Caki2 (cell line): ENCODE measurements at places on chromosomes 7 and 10. TPM values are rescaled to one million over a fixed set of nuclear protein-coding genes. Genes with fewer than 3 reads are reported as not detected.

DNA sequence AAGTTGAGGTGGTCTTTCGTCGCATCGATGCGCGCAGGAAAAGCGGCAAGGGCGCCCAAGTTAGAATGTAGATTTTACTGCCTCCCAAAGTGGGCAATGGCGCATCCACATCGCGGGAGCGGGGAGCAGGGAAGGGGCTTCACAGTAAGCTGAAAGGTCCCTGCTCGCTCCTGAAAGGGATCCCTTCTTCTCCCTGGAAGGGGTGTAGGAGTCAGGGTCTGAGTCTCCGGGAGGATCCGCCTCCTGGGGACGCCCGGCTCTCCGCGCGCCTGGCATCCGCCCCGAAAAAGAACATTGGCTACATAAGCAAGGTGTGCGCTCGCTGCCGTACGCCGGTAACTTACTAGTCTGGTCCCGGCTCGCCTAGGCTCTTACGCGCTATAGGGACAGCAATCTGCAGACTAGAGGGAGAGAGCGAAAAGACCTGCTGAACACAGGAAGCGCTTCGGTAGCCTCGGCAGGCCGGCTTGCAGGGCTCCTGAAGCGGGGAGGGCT, 804 bp downstream of the UNC5B start:
- peak; percentile 22 for DNase-seq

GRCh38 chr10:3486346-3487065, 298.5 kb downstream of the KLF6 start:
- peak; percentile 93 for DNase-seq

DNA sequence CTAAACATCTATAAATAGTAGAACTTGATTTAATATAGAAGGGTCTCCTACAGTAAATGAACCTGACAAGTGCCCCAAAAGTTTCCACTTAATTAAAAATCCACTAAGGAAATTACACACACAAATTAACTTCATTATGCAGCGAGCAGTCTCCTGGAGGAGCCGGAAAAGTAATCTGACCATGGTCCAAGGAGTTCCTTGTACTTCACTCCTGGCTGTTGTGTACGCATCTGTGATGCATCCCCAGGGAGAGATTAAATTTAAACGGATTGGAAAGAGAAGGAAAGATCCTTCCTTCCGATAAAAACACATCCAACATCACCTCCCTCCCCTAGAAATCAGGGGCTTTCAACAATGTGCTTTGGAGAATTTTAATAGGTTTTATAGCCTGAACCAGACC, 85.5 kb downstream of the PARD3 start:
- no peak for DNase-seq

- no peak for DNase-seq
Observed at GRCh38 chr10:20334559-20334958, 518.3 kb downstream of the PLXDC2 start.

DNA sequence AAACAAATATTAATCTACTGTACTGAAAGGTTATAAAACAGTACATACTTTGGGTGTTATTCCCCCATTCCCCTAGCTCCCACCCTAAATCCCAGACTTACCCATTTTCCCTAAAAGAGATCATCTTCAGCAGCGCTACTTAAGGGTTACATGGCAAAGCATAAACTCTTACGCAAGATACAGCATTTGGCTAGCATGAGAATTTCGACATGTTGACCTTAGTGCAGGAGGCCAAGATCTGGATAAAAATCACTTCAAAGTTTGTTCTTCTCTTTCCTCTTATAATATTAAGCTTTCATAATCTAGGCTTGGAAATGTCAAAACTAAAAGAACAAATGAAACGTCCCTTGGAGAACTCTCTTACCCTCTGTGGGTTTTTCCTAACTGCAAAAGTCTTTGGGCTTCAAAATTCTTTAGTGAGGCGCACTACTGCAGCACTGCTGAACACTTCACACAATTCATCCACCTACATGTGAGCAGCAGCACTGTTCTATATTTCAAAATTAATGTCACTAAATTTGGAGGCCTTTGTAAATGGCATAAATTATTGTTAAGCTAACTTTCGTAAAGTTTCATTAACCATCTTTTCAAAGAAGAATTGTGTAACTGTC, 59.5 kb upstream of the PDLIM1 start:
- no peak for DNase-seq

DNA sequence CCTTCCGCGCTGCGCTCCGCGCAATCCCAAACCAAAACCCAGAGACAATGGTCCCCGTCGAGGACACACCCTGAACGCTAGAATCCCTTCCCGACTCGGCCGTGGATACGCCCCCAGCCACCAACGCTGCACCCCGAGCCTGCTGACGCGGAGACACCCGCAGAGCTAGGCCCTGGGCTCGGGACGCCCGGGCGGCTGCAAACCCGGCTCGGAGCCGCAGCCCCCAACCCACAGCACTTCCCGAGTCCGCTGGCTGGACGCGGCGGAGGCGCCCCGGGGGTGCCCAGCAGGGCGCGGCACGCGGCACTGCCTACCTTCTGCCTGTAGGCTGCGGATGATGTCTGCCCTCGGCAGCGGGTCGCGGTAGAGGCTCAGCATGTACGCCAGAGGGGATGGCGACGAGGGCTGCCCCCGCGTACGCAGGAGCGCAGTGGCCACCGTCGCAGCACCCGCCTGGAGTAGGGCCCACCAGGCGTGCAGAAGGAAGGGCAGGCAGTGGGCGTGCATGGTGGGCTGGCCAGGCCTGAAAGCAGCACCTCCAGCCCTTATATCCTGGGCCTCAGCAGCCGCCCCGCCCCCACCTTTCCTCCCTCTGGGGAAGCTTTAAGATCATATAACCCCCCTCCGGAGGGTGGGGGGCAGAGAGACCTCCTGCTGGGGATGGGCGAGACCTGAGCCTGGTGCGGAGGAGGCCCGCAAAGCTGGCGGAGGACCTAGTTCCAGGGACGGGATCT, at the start of gene NODAL:
Gene NODAL, minus strand, starts transcription at position 521 of the 734 bp plus-strand sequence. Its CDS starts 14 bp downstream, at position 507.
- no peak for DNase-seq

DNA sequence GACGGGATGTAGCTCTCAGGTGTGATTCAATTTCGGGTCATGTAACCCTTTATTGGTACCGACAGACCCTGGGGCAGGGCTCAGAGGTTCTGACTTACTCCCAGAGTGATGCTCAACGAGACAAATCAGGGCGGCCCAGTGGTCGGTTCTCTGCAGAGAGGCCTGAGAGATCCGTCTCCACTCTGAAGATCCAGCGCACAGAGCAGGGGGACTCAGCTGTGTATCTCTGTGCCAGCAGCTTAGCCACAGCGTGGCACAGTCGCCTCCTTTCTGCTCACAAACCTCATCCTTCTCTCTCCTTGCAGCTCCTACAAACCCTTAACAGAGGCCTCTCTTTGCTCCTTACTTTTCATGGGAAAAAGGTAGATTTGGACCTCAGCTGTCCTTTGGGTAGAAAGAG, 197.5 kb upstream of the PRSS58 start:
- no peak for DNase-seq

GRCh38 chr10:58341947-58342346, 7.1 kb downstream of the UBE2D1 start:
- no peak for DNase-seq

DNA sequence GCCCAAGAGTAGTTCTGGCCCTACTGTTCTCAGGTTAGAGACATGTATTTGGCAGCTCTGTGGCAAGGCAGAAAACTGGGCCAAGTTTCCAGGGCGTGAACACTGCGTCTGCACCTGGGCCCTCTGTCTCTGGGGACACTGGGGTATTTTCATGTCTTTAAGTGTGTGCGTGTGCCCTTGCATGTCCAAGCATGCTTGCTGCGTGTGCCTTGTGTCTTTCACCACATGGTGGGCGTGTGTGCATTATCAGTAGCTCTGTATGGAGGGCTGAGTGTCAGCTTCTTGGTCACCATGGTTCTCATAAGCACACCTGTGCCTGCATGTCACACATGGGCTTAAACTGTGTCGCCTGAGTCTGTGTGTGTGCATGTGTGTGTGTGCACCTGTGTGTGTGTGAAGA, 69.3 kb downstream of the HIPK2 start:
- DNase-seq, result no peak

DNA sequence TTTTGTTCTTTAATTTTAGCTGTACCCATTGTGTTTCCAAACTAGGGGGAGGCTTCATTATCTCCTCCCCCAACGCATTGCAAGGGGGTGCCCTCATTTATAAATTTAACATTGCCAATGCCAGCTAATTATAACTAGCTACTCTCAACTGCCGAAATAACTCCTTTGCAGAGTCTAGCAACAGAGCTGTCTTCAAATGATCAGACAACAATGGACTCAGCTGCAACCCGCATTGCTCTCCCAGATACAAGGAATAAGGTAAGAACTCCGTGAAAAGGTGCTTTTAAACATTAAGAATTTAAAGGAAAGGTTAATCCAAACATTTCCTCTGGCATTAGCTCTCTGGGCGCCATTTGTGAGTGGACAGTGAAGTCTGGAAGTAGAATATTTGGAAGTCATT, 116.2 kb downstream of the GFRA1 start:
- DNase-seq, result no peak

GRCh38 chr10:35906155-35906554, 264.1 kb upstream of the FZD8 start:
- DNase-seq, result no peak

- DNase-seq, result peak; percentile 46
Observed at GRCh38 chr10:119207713-119208552, 562 bp downstream of the GRK5 start.

Gene PTPN12
- total RNA-seq, result 19.0 and 22.5 TPM in 2 replicates

Gene WDR86
- not detected in 2 replicates for total RNA-seq

Gene CLDN15
- total RNA-seq, result 0.81 and 0.93 TPM in 2 replicates

Gene MCU
- total RNA-seq, result 81.5 and 115 TPM in 2 replicates

Gene ERVW-1
- total RNA-seq, result not detected in 2 replicates

Gene INA
- total RNA-seq, result not detected in 2 replicates
